Left lobe of liver (tissue), 2 donors: ENCODE measurements at places on chromosomes 2 and 18.
A peak's percentile ranks its signal among the peaks of the same experiment; 100 is the strongest.

DNA sequence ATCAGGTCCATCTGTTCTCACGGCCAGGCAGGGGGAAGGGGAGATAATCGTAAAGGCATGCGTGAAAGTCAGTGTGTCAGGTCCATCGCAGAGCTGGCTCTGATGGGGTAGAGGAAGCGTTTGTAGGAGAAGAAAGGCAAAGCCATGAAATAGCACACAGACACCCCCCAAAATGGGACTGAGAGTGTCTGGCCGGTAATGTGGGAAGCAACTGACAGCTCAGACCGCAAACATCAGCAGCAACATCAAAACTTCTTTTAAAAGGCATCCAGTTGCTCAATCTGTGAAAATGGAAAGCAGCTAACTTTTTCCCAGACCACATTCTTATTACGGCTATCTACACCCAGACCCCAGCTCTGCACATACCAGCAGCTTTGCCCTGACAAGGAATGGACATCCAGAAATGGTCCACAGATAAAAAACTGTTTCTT lies 232.6 kb downstream of the EN1 start:
- DNase-seq, result no peak

- DNase-seq, result no peak
These were observed 181.3 kb upstream of the HAAO start for GRCh38 chr2:42973726-42974125.

DNA sequence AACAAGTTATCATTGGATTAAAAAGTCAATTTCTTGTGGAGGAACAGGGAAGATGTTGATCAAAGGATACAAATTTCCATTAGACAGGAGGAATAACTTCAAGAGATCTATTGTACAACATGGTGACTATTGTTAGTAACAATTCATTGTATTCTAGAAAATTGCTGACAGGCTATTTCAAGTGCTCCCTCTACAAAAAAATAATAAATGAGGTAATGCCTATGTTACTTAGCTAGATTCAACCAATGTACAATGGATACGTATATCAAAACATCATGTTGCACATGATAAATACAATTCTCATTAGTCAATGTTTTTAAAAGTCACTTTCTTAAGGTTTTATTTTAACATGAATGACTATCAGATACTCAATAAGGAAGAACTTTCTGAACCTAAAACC lies 33.5 kb downstream of the TFCP2L1 start:
- no peak for DNase-seq

- DNase-seq, result peak; percentile 16
These were observed 68.6 kb downstream of the PTGR3 start for GRCh38 chr18:75140296-75140695.

GRCh38 chr2:119350311-119350998 lies 16.2 kb downstream of the C2orf76 start:
- no peak for DNase-seq

DNA sequence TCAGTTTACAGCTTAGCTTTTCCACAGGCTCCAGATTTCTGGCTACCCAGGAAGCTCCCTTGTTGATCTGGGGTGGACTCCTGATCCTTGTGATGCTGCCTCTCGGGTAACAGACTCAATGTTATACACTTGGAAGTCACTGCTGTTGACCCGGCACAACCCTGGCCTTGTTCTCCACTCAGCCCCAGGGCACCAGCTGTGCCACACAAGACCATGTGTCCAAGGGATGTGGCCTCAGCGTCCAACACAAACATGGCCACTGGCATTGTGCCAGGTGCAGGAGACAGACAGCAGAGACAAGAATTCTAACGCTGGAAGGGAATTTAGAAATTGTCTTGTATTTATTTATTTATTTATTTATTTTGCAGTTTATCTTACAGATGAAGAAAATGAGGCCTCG lies 39.0 kb upstream of the PPP4R1 start:
- peak; percentile 84 for DNase-seq

- no peak for DNase-seq
These were observed 9.5 kb downstream of the USP40 start for GRCh38 chr2:233556881-233557736.

- DNase-seq, result no peak
These were observed 16.2 kb downstream of the NXPH2 start for GRCh38 chr2:138763971-138764370.

DNA sequence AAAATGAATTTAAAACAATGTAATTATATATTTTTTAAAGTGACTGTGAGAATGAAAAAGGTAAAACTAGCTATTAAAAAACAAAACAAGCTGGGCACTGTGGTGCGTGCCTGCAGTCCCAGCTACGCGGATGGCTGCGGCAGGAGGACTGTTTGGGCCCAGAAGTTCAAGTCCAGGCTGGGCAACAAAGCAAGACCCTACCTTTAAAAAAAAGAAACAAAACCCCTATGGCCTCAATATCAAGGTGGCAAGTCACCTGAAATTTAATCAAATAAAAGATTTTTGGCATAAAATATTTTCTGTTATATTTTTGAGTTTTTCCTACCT lies 46.9 kb upstream of the STRN start:
- no peak for DNase-seq

DNA sequence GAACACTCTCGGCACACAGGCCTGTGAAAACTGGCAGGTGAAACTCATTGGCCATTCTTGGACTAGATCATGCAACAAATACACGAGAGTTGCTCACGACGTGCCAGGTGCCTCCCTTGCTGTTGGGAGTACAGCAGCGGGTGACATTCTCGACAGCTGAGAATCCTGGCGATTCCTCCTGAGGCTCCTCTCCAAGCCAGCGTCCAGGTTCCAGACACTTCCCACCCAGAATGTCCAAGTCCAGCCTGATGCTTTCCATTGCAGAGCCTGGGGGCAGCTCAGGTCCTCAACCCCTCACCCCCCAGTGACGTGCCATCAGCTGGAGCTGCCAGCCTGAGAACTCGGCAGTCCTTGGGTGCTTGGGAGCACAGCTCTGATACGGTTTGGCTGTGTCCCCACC lies 124.2 kb downstream of the PXDN start:
- DNase-seq, result no peak

DNA sequence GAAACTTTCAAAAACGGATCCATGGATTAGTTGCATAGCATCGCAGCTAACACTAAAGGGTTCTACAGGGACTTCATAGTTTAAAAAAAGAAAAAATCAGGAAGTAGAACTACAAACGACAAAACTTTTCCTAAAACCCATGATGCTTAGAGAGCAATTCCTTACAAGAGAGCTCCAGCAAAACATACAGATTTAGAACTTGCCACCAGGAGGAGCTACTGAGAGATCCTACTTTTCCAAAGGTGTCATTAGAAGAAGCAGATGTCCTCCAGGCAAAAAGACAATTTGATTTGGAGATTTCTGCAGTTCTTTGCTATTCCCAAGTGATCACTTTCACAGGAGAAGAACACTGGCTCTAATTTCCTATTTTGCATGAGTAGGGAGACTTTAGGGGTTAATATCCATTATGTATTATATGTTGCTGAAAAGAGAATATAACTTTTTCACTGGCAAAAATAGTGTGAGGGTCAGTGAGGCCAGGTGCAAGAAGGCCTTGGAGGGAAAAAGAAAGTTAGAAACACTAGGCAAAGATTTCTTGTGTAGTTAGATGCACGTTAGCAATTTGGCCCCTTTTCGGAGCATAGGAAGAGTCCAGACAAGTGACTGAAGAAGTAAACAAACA lies 436.2 kb downstream of the SUCLG1 start:
- DNase-seq, result no peak

- no peak for DNase-seq
These were observed 127.7 kb downstream of the RHBDD1 start for GRCh38 chr2:226963528-226963927.

GRCh38 chr2:220682616-220683015 lies 889.5 kb downstream of the EPHA4 start:
- DNase-seq, result no peak

DNA sequence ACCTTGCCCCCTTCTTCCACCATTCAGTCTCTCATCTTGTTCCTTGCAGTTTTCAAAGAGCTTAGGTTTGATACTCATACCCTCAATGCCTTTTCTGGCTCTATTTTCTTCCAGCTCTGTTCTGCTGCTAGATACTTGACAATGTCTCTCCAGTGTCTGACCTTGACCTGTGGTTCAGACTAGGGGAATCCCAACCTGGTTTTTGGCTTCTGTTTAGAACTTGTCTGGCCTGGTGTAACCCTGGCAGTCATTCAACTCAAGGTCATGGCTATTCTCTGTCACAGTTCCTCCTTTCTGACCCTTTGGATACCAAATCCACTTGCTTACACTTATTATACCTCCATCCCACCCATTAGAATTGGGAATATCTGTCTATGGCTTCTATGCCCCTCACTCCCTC lies 31.8 kb upstream of the IMP4 start:
- DNase-seq, result no peak

DNA sequence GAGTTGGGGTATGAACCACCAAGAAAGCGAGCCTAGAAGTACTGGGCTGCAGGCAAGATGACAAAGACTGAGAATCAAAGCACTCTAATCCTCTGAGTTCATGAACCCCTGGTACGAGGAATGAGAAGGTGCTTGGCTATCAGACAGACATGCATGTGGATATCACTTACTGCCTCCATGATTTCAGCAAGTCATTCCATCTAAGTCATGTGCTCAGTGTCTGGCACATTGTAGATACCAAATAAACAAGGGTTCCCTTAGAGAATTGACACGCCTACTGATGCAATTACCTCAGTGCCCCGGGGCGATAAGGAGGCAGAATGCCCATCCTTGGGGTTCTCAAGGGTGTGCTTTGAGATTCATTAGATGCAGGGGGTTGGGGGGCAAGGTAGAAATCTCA lies 125.6 kb upstream of the PKDCC start:
- no peak for DNase-seq

- DNase-seq, result no peak
These were observed 476.3 kb downstream of the TRIB2 start for GRCh38 chr2:13193075-13193474.

DNA sequence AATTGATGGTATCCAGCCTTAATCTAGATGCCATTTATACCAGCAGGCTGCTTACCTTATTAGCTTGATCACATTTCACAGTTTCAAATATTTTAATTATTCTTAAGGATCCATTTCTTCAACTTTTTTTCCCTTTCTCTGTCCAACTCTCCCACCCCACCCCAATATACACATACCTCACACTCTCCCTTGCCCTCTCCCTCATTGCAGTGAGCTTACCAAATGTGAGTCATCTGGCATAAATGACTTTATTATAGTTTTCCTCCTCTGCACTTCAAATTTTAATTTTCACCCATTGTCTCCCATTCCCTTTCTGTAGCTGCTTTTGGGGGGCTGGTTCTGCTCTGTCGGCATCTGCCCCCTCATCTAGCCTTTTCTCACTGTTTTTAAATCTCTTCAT lies 12.9 kb downstream of the HTR2B start:
- DNase-seq, result no peak

- no peak for DNase-seq
These were observed 41.2 kb upstream of the CWC22 start for GRCh38 chr2:180048251-180048650.

DNA sequence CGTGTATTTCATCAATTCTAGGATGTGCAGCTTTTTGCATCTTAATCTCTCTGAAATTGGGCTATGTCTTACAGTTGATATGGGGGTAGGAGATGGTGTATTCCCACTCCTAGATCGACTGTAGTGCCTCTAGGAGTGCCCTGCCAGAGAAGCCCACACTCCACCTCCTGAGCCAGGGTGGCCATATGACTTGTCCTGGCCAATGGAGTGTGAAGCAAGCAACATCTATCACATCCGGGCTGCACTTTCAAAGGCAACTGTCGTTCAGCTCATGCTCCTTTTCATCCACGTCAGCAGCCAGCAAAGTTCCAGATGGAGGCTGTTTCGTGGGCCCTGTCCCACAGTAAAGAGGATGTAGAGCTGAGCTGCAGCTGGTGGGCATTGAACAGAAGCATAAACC lies 149.4 kb upstream of the SLC1A4 start:
- no peak for DNase-seq

DNA sequence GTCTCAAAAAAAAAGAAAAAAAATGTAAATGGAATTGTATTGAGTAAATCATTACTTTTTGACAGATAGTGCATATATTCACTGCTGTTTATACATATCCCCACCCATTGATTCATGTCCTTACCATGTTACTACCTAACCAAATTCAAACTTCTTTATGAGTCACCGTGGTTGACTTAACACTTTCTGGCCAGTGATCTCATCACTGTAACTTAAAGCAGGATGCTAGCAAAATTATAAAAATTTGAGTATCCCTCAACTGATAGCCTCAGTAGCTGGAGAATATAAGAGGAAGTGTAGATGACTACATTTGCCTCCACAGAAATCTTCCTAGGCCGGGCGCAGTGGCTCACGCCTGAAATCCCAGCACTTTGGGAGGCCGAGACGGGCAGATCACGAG lies 13.4 kb downstream of the CNOT9 start:
- no peak for DNase-seq

GRCh38 chr18:63079114-63079513 lies 240.5 kb downstream of the BCL2 start:
- DNase-seq, result no peak

DNA sequence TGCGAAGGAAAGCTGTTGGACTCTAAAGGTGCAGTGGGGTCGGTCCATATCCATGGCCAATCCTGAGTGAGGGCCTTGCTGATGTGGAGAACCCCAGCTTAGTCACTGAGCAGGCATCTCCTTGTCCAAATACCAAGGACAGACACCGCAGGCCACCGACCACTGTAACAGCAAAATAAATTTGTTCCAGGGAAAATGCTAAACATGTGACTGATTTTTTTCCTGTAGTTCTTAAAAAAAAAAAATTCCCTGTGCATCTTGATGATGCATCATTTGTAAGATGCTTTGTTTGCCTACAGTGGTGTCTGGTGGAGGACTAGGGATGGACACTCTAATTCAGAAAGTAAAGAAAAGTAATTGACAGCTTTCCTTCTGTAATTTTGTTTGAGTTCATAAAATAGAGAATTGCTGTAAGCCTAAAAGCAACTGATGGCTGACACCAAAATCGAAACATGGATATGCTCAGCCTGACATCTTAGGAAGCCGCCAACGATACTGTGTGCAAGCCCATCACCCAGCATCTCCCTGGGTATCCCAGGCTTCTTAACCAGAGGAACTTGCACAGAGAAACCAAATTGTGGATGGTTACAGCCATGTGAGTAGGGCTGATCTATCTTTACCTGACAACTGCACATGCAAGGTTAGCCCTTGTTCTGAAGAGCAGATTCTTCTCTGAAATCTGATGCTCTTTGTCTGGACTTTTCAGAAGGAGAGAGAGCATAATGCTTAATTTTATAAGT lies 188.6 kb downstream of the ARL4C start:
- no peak for DNase-seq

GRCh38 chr18:58269931-58270330 lies 225.9 kb downstream of the NEDD4L start:
- no peak for DNase-seq

- DNase-seq, result no peak
These were observed 2.1 kb downstream of the NABP1 start for GRCh38 chr2:191679818-191680600.

- no peak for DNase-seq
These were observed 1.7 kb downstream of the PRELID3A start for GRCh38 chr18:12409469-12409868.

- DNase-seq, result no peak
These were observed 205.7 kb downstream of the TCF4 start for GRCh38 chr18:55382277-55382805.

GRCh38 chr2:119308793-119309330 lies 57.8 kb downstream of the C2orf76 start:
- DNase-seq, result no peak
